Stimulated activated CD8-positive, alpha-beta memory T cell treated with anti-CD3 and anti-CD28 coated beads, Interleukin-4, amount 100 ng/mL, for 4 hours (primary cell): ENCODE measurements at places on chromosomes 16 and 17.

DNA sequence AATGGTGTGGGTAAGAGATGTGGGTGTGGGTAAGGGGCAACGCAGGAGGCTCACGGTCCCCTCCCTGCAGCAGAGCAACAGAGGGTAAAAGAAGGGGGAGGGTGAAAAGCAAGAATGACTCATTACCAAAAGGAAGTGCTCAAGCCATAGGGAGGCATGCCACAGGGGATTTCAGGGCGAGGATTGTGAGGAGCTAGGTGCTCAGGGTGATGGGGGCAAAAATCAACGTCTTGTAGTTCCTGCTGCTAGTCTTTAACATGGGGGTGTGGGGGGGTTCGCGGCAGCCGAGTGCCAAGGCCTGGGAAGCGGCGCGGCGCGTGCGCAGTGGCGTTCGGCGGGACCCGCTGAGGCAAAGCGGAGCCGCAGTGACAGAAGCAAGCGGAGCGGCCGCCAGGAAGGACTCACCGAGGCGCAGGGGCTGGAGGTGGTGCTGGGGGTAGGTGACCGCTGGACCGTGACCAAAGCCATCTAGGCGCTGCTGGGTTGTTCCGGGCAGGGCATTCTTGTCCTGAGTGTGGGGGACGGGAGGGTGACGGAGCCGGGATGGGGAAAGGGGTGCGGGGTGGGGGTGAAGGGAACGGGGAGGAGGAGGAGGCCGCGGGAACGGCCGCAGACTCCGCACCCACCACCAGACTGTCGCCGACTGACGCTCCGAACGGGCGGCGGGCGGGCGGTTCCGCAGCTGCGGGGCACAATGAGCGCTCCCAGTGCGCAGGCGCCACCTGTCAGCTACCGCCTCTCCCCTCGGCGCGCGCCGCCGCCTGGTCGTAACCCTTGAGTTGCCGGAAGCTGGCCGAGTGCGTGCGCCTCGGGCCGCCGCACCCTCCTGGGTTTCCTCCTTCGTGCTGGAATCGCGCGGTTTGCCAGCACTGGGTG, at the start of gene SSH2:
TSS of gene SSH2 (minus strand) at position 696 of the 876 bp plus-strand sequence. CDS start at position 468, 228 bp downstream.
- peak; percentile 62 for DNase-seq

- DNase-seq = no peak
Measured at GRCh38 chr17:79192503-79193351, 118.1 kb downstream of the ENGASE start.

DNA sequence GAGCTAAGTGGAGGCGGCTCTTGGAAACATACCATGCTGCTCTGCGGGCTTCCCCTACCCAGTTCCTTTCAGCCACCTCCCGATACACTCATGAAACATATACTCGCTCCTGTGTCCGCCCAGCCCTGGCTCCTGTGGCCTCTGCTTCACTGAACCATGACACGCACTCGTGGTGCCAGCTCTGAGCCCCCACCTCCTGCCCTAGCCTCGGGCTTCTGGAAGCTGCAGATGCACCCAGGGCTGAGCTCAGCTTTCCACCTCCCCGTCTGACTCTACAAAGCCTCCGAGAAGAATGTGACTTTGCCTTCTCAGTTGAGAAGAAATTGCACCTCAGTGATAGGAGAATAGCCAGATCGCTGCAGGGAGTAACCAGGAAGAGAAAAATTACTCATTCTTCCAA, 11.0 kb downstream of the CALB2 start:
- DNase-seq = no peak

DNA sequence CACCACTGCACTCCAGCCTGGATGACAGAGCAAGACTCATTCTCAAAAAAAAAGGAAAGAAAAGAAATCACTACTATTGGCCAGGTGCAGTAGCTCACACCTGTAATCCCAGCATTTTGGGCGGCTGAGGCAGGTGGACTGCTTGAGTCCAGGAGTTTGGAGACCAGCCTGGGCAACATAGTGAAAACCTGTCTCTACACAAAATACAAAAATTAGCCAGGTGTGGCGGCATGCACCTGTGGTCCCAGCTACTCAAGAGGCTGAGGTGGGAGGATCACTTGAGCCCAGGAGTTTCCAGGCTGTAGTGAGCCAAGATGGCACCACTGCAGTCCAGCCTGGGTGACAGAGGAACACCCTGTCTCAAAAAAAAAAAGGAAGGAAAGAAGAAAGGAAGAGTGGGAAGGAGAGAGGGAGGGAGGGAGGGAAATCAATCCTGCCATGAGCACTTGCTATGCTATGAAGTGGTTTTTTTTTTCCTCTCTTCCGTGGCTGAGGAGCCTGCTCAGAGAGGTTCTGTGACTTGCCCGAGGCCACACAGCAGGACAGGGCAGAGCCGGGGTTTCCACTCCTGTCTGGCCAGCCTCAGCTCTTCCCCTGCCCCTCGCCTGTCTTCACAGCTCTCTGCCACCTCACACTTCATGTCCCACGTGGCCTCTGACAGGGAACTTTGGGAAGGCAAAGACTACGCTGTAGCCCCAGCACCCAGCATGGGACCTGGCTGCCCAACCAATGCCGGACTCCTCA, 10.9 kb downstream of the GRIN2C start:
- no peak for DNase-seq

DNA sequence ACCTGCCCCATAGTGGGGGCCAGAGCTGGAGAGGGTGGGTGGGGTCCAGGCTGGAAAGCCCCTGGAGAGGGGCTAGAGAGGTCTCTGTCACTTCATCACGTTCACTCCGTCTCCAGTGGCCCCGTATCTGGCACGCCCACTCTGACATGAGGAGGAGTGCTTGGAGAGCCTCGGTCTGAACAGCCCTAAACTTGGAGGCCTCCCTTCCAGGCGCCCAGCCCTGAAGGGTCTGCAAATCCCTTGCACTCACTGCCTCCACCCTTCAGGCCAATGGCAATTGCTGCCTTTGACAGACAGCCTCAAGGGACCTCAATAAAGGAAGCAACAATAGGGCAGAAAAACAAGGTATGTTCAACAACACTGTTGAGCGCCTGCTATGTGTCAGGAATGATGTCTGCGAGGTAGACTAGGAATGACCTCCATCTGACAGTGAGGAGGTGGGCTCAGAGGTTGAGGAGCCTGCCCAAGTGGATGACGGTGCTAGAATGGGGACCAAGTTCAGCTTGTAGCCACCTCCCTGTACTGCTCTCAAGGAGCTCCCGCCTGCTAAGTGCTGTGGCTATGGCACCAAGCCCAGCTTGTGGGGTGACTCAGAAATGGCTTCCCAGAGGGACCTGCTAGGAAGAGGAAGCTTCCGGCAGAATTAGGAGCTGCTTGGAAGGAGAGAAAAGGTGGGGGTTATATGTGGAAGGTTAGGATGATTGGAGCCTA, 2.9 kb upstream of the EPX start:
- no peak for DNase-seq

GRCh38 chr16:4976079-4976478, 17.9 kb downstream of the SEC14L5 start:
- no peak for DNase-seq

GRCh38 chr17:4711661-4712181, 1.3 kb downstream of the ARRB2 start:
- DNase-seq = no peak

DNA sequence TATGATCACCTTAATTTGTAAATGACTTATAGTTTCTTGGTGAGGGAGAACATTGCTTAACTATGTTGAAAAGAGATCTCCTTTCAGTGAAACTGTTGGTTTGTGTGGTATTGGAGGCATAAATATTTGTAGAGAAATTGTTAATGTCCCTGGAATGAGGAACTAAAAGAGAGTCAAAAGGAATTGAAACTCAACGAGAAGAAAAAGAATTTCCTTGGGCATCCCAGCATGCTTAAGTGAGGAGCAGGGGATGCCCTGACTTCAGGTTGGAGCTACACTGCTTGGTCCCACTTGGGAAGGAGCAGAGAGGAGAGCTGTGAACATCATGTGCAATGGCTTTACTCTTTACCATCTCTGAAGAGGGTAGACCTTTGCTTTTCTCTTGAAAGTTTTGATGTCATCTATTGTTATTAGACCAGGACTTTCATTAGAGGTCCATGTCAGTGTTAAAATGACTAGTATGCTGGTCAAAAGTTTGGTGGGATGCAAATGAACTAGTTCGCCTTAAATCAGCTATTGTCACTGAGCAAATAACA, 21.7 kb downstream of the KRT23 start:
- no peak for DNase-seq

DNA sequence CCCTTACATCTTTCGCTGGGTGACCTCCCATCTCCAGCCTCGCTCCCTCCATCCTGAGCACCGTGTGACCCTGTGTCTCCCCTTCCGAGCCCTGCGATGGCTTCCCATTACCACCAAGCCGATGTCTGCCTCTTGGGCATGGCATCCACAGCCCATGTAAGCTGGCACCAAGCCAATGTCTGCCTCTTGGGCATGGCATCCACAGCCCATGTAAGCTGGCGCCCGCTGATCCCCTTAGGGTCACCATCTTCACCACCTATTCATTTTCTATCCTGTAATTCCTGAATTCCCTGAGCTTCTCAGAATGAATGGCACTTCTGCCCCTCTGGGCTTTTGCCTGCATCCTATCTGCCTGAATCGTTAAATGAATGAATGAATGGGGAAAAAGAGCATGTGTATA, 478.2 kb upstream of the CCL2 start:
- no peak for DNase-seq

DNA sequence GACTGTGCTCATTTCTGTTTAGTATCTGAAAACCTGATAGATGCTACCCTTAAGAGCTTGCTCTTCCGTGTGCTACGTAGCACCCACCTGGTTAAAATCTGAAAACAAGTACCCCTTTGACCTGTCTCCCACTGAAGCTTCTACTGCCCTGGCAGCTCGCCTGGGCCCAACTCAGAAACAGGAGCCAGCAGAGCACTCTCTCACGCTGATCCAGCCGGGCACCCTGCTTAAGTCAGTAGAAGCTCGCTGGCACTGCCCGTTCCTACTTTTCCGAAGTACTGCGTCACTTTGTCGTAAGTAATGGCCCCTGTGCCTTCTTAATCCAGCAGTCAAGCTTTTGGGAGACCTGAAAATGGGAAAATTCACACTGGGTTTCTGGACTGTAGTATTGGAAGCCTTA, 18.9 kb downstream of the NTAN1 start:
- no peak for DNase-seq

DNA sequence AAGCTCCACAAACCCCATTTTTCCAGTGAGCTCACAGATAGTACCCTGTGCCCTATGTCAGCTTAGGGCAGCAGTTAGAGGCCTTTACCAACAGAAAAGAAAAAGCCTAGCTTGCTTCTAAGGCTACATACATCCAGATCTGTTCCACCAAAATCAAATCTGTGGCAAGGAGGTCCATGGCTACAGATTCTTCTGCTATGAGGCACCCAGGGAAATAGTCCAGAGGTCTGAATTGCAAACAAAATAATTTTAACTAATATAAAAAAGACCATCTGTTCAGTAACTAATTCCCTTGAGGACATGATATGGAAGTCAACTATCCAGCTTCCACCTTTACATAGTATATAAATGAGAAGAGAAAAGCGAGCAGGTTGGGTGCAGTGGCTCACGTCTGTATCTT, 129.3 kb downstream of the PARN start:
- no peak for DNase-seq

DNA sequence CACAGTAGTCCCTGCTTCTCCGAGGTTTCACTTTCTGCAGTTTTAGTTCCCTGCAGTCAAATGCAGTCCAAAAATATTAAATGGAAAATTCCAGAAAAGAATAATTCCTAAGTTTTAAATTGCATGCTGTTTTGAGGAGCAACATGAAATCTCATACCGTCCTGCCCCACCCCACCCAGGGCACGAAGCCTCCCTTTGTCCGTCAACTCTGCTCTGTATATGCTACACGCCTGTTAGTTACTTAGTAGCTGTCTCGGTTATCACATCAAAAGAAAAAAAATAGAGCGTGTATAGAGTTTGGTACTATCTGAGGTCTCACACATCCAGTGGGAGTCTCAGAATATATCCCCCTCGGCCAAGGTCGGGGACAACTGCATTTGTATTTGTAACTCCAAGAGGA, 129.4 kb upstream of the NOL11 start:
- DNase-seq = no peak

GRCh38 chr16:16143931-16144330, 79.4 kb downstream of the ABCC6 start:
- no peak for DNase-seq
